ENCODE measurements at places on chromosomes 4 and X.

DNA sequence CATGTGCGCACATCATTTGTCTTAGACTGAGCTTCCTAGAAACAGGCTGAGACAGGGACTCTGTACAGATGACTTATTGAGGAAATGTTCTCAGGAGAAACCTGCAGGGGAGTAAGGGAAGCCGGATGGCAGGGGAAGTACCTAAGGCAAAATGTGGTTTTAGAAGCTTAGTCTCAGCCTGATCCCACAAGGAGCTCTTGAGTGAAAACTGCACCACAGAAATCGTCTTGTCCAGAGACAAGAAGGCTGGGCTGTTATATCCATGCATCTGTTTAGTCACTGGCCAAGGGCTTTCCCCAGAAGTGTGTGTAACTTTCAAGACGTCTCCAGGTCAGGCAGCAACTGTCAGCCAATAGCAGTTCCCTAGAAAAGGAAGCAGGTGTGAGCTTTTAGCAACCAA, 86.0 kb downstream of the FUNDC1 start:
- no peak for DNase-seq

DNA sequence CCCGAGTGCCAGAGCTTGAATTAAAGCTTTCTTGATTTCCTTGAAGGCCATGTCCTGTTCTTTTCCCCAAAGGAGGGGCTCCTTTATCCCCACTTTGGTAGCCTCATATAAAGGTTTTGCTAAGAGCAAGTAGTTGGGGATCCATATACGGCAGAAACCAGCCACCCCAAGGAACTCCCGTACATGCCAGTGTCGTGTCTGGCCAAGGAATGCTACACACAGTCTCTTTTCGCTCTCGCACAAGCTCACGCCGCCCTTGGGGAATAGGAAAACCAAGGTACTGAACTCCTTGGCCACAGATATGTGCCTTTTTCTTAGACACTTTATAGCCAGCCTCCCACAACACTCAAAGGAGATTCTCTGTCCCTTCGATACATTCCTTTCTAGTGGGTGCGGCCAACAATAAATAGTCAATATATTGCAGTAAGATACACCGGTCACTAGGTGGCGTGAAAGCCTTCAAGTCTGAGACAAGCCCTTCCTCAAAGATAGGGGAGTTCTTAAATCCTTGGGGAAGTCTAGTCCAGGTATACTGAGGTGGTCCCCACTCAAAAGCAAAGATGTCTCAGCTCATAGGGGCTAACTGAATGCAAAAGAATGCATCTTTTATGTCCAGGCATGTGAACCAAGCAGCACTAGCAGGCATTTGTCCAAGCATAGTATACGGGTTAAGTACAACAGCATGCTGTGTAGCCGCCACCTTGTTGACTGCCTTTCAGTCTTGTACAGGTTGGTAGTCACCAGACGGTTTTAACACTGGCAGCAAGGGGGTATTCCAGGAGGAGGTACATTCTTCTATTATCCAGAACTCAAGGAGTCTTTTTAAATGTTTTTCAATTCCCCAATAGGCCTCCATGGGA, 57.8 kb upstream of the XAGE1B start:
- DNase-seq, result no peak

GRCh38 chr4:152677117-152677516, 2.7 kb downstream of the TMEM154 start:
- no peak for DNase-seq

DNA sequence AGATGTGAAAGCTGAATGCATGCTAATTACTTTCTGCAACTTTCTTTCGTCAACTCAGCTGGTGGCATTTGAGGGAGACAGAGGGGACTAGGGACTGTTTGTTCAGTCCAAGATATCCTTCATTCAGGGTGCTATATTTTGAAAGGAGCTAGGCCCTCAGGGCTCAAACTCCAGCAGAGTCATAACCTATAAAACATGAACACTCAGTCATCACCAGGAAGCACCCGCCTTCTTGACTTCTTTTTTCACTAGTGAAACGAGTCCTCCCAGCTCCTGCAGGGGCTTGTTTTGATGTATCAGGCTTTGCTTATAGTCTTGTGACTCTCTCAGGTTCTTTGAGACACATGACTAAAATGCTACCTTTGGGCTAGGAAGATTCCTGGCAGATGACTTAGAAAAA, 230.6 kb downstream of the PCDH7 start:
- DNase-seq, result no peak

DNA sequence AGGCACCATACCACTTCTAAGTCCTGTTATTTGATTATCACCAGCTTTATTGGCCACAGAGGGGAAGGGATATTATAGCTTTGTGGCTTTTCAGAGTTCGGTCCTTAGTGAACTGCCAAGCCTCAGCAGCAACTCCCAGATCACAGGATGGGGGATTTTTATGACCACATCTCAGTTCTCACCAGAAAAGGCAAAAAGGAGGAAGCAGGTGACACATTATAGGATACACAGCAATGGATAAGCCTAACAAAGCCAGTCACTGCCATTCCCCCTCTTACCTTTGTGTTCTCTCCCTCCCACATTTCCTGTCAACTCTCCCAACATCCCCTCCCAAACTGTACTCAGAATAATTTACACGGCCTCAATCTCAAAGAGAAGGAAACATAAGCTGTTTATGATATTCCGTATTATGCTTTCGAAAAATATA, 142.8 kb downstream of the MGST2 start:
- no peak for DNase-seq

GRCh38 chr4:124044867-124045266, 648.3 kb downstream of the SPRY1 start:
- no peak for DNase-seq

DNA sequence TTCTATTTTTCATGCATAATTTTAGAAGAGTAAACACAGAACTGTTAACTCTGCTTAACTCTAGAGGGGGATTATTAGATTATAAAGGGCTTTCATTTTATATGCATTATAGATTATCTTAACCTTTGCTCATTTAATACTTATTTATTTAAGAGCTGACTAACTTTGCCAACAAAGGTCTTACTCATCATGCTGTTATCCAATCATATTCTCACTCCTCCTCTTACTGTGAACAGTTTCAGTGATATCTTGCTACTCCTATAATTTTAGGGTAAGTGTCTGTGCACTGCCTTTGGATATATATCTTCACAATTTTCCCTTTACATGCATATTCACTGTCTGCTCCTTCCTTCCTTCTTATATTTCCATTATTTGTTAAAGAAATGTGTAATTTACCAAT, 1814.9 kb downstream of the STIM2 start:
- DNase-seq, result no peak

DNA sequence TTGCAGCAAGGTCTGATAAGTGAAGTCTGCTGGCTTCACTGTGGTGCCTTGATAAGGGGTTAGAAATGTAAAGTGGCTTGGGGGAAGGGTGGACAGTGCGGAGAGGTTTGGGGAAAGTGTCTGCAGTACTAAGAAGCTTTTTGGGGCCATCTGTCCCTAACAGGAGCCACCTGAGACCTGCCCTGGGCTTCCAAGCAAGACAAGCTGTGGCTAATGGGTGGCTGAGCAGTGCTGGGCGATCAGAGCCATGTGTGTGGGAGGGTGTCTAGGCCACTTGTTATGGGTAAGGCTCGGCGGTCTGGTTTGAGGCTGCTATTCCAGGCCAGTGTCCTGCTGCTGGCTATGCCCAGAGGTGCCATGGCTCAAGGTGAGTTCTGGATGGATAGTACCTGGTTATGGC, 185.4 kb upstream of the MTMR8 start:
- DNase-seq, result no peak

GRCh38 chr4:64584981-64585557, 175.8 kb upstream of the TECRL start:
- no peak for DNase-seq

DNA sequence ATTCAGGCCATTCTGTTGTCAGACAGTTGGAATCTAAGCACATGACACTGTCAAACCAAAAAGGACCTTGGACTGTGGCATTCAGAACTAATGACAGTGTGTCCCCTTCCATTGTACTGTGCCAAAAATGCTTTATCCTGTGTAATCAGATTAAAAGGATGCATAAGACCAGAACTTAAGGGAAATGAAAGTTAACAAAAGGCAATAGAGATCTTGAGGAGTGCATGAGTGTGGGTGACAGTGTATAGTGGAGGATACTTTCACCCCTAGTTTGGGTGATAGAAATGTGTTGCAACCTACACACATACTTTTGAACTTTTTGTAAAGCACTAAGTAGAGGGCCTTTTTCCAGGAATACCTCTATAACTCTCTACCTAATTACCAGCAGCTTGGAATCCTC, 4.5 kb downstream of the CYSLTR1 start:
- DNase-seq, result no peak

DNA sequence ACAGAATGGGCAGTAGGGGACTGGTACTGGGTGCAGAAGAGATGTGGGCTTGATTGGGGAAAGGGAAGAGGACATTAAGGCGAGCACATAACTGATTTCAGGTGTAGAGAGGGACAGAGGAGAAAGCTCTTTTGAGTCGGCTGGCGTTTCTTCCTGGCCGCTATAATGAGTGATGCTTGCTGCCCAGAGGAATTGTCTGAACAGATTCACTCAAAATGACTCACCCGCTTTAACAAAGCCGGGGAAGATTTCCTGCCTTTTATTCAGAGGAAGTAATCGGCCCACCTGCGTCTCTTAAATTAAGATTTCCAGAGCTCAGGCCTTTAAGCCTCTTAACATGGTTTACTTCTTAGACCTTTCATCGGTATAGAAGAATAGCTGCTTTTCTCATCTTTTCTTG, 102.1 kb upstream of the AP1S2 start:
- DNase-seq, result no peak

GRCh38 chr4:55125087-55125721, at the start of gene KDR:
TSS of gene KDR (minus strand) at chr4:55125595. CDS start at chr4:55125293, 302 bp downstream.
- DNase-seq, result no peak

DNA sequence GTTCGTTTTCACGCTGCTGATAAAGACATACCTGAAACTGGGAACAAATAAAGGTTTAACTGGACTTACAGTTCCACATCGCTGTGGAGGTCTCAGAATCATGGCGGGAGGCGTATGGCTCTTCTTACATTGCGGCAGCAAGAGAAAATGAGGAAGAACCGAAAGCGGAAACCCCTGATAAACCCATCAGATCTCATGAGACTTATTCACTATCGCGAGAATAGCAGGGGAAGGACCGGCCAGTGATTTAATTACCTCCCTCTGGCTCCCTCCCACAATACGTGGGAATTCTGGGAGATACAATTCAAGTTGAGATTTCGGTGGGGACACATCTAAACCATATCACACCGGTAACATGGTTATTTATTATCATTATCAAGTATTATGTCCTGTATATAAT, 2204.5 kb downstream of the ARAP2 start:
- no peak for DNase-seq

DNA sequence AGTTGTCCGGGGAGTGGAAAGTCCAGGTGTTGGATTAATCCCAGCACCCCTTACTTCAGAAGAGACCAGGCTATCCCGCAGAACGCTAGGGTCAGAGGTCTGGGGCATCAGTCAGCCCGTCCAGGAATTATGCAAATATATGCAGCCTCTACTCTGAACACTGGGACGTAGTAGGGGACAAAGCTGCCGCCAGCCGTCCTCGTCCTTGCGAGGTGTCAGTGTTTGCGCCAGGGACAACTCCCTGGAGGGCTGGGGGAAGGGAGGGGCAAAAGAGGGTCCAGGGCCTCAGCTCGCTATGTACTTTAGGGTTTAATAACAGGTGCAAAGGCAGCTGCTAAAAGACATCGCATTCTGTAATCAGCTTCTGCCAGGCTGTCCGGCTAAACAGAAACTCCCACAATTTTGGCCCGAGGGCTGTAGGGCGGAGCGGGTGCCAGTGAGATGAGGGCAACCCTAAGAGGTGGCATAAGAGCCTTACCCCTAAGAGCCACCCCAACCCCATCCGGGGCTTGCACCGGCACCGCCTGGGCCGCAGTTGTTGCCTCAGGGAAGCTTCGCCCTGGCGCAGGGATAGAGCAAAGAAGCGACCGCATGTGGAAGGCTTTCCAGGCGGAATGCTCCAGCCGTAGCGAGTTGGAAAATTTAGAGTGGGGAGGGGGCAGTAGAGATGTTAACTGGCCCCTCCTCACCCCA, 8.4 kb downstream of the HAND2 start:
- no peak for DNase-seq

- no peak for DNase-seq
Measured at GRCh38 chr4:26174027-26174426, 146.8 kb upstream of the RBPJ start.

DNA sequence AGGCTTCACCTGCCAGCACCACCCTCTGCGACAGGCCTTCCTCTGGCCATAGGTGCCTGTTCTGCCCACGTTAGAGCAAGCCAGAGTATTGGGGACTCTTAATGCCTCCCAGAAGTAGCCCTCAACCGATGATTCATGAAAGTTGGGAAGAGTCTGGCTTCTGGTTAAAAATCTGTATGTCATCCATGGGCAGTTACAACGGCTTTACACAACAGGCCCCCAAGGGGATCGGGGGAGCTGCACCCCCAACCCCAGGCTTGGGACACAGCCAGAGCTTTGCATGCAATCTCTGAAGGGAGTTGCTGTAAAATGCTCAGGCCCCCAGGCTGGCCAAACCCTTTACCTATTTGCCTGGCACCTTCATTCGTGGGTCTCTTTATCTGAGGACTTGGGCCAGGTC, 5.4 kb upstream of the CYTL1 start:
- no peak for DNase-seq

GRCh38 chr4:6343939-6344408, 74.3 kb downstream of the WFS1 start:
- no peak for DNase-seq

- DNase-seq, result no peak
Measured at GRCh38 chr4:83259586-83259985, 25.0 kb downstream of the COQ2 start.

- no peak for DNase-seq
Measured at GRCh38 chrX:19756597-19757131, 130.7 kb downstream of the SH3KBP1 start.

DNA sequence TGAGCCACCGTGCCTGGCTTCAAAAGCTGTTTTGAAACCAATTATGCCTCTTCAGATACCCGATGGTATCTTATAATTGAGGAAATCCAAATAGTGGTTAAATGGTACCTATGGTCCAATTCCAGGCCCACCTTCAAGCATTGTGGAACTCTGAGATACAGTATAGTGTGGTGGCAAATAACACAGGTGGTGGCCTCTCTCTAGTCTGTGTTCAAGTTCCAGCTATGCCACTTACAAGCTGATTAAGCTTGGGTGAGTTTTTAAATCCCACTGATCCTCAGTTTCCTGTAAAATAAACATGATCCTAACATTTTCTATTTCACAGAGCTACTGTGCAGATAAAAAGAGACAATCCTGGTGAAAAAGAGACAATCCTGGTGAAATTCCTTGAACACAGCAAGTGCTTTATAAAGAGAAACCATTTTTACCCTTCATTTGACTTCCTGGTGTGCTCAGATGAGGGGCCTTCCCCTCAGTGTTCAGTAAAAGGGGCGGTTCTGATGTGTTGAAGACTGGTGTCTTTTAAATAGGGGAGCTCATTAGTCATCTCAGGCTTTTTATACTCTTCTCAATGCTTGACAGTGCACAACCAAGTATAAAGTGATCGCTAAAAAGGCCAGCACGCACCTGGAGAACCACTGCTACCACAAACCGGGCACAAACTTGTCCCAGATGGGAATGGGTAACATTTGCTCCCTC, 30.8 kb upstream of the CD40LG start:
- no peak for DNase-seq

DNA sequence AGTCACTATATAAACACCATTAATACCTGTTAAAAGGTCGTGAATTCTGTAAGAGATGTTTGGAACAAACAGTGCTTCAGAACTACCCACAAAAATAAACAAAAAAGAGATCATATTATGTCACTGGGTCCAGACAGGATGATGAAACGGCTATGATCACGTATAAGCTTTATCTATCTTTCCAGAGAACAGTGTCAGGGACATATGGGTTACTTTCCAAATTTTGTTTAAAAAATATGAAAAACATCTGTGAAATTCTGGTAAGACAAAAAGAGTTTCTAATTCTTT, 90.0 kb downstream of the SORBS2 start:
- DNase-seq, result no peak

GRCh38 chr4:3702561-3703221, 63.5 kb upstream of the ADRA2C start:
- DNase-seq, result no peak

Data from stimulated activated CD8-positive, alpha-beta memory T cell treated with anti-CD3 and anti-CD28 coated beads, Interleukin-2, amount 100 ng/mL, for 1 hour (primary cell).